Activated naive CD4-positive, alpha-beta T cell treated with anti-CD3 and anti-CD28 coated beads, Interleukin-2, amount 50 U/mL, for 16 hours (primary cell): ENCODE measurements at places on chromosomes 6 and 20.

GRCh38 chr6:42710316-42710715, 12.1 kb downstream of the PRPH2 start:
- no peak for DNase-seq

DNA sequence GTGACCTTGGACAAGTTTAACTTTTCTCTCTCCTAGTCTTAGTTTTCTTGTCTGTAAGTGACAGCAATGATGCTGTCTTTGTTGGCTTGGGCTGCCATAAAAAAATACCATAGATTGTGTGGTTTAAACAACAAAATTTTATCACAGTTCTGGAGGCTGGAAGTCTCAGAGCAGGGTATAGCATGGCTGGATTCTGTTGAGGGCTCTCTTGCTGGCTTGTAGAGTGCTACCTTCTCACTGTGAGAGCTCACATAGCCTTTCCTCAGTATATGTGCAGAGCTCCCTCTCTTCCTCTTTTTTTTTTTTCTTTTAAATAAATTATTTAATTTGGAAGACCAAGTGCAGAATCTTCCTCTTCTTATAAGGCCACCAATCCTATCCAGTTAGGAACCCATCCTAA, 26.3 kb downstream of the HFE start:
- no peak for DNase-seq

- DNase-seq, result no peak
Measured at GRCh38 chr20:6184086-6184485, 61.3 kb upstream of the FERMT1 start.

- no peak for DNase-seq
Measured at GRCh38 chr6:132257561-132257960, 143.7 kb downstream of the MOXD1 start.

GRCh38 chr6:152330961-152331360, 306.2 kb downstream of the SYNE1 start:
- no peak for DNase-seq
